ENCODE measurements at places on chromosomes 7 and 10. TPM values are rescaled to one million over a fixed set of nuclear protein-coding genes. Genes with fewer than 3 reads are reported as not detected.

RRP12 gene
- total RNA-seq, result 17.7 TPM

CTAGE8 gene
- total RNA-seq, result not detected

TMEM225B gene
- 2.2 TPM for total RNA-seq

ADAMTS14 gene
- not detected for total RNA-seq

OR6B1 gene
- not detected for total RNA-seq

OR2A5 gene
- not detected for total RNA-seq

SCART1 gene
- total RNA-seq, result 12.1 TPM

NEUROG3 gene
- total RNA-seq, result 2.8 TPM

NPVF gene
- not detected for total RNA-seq

BTBD16 gene
- total RNA-seq, result not detected

KAZALD1 gene
- 34.1 TPM for total RNA-seq

GRCh38 chr10:72336259-72337038, 18.3 kb downstream of the DNAJB12 start:
- DNase-seq, result no peak

DNA sequence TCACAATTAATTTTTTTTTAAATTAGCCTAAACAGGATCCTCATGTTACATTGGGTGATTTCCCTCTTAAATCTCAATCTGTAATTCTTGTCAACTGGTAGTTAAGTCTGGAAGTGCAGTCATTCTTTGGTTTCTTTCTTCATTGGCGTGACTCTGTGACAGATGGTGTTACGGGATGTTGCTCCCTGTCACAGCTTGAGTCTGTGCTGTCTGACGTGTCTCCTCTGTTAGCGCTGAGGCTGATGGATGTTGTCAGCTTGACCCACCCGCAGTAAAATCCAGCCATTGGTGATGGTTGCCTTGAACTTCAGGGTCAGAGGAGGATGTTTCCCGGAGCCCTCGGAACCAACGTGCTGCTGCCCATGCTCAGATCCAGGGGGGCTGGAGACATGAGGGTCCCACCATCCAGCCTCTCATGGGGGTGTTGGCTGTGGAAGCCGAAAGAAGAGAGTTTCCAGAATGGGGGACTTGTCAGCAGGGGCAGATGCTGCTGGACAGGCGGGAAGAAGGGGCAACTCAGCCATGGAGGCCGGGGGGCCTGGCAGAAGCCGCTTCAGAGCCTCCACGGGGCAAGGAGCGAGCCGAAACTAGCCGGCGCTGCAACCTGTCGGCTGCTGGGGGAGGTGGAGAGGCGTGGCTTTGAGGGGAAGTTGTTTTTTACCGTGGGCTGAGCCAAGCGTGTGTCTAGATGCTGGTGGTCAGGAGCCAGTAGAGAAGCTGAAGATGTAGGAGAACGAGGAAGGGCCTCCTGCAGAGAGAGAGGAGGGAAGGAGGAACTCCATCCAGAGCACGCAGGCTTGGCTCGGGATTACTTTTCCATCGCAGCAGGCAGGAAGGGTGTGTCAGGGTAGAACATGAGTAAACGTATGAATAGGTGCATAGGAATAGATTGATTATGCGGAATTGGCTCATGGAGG, 3.5 kb downstream of the SUN1 start:
- no peak for DNase-seq

DNA sequence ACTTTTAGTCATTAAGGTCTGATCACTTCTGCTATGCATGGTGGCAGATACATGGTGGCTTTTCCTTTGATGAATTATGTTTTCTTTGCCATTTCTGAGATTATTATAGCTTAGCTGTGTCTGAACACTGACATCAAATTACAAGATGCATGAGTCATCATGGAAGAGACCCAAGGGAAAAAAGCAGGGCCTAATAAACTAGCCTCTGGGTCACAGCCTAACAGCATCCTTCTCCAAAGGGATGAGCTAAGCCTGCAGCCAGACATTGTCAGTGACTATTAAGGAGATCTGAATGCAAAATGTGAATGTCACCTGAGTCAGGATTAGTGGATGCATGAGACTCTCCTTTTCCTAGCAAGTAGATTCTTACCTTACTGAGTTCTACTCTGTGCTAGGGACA, 19.1 kb upstream of the OGDHL start:
- no peak for DNase-seq

DNA sequence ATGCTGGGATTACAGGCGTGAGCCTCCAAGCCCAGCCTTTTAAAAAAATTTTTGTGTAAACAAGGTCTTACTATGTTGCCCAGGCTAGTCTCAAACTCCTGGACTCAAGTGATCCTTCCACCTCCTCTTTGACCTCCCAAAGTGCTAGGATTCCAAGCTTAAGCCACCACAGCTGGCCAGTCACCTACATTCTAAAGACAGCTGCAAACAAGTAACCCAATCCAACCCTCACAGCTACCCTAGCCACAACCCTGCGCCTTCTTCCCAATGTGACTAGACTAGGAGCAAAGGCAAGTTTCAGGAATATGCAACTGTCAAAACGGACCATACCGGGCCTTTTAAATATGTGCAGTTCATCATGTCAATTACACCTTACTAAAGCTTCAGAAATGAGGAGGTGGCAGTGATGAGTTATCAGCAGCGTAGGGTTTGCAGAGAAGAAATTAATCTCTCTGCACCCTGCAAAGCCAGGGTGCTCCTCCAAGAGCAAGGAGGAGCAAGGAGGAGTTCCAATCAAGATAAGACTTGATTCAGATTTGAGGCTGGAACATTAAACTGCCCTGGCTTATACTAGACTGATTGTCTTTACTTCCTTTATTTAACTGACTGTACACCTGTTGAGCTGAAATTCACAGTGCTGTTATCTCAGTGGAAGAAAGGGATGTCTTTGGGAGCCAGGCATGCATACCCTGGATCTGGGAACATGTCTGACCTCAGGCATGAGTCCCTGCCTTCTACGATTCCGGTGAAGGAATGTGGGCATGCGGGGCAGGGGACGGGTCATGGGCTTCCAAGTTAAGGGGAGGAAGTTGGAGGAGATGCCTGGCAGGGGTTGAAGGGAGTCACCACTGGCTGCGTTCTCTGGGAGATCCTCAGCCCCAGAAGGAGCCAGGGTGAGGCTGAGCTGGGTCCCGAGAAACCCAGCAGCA, 15.5 kb upstream of the TMEM120A start:
- no peak for DNase-seq

GRCh38 chr7:105325216-105325904, 63.4 kb downstream of the SRPK2 start:
- DNase-seq, result no peak

DNA sequence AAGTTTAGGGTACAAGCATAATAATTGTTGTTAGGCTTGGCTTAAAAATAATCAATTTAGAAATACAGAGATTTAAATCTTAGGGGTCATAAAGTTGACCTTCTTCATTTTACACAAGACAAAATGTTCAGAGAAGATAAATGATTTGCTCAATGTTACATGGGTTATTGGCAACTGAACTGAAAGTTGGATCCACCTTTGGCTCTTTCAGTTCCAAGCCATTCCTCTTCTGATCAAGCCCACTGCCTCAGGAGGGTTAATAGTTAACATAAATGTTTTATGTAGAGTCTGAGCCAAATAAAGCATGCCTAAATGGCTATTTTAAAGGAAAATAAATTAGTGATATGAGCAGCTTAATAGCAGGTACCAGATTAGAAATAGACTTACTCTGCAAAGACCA, 79.1 kb upstream of the RHOBTB1 start:
- no peak for DNase-seq

GRCh38 chr10:88975377-88975720, 15.2 kb upstream of the FAS start:
- DNase-seq, result no peak

DNA sequence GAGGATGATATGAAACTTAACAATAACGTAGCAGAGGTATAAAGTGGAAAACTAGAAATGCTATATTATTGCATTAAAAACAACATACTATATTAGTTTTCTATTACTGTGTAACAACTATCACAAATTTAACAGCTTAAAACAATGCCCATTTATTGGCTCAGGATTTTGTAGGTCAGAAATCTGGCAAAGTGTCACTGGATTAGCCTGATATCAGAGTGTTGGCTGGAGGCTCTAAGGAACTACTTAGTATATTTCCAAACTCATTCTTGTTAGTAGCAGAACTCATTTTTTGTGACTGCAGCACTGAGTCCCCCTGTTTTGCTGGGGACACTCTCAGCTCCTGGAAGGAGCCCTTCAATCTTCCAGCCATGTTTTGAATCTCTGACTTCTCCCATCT, 306.8 kb downstream of the ETV1 start:
- no peak for DNase-seq

DNA sequence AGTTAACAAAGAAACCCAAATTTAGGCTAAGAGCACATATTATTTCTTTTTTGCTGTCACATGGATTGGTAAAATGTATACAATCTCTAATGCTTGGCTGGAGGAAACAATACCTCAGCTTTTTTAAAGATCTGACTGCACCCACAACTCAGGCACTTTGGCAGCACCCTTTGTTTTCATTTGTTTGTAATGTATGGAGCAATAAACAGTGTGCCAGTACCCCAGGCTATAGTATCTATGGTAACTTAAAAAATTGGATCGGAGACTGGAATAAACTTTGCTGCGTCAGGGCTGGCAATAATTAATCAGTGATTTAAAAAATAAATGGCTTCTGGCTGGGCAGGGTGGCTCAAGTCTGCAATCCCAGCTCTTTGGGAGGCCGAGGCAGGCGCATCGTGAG, 27.2 kb downstream of the POLR1F start:
- DNase-seq, result no peak

- no peak for DNase-seq
Observed at GRCh38 chr7:134782121-134782623, 2.7 kb downstream of the CALD1 start.

GRCh38 chr10:119360181-119360921, 153.0 kb downstream of the GRK5 start:
- no peak for DNase-seq

GRCh38 chr7:24356718-24357386, 72.9 kb downstream of the NPY start:
- no peak for DNase-seq

DNA sequence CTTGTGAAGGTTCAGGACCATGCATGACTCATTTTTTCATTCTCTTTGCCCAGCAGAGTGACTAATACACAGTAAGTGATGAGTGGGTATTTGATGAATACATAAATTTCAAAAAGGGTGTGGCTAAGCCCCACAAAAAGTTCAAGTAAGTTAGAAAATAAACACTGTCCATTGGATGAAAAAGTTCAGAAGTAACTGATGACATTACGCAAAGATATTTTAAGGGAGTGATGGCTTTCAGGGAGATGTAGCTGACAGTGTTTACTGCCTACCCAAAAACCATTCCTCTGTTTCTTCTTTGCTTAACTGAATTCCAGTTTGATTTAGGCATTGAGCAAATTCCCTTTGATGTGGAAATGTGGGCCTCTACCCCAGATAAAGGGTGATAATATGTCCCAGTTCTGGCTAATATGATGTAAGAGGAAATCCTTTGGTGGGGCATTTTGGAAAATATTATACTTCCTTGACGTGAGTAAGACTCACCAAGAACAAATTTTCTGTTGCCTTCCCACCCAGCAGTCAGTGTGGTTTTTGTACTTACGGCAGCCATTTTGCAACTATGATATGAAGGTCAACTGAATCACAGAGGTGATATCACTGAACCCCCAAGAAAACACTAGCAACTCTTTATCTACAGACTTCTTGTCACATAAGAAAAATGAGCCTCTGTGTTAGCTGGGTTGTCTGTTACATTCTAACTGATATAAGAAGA, 29.0 kb upstream of the EBLN1 start:
- DNase-seq, result no peak

GRCh38 chr10:14612873-14613587, 161.7 kb downstream of the FAM107B start:
- no peak for DNase-seq

DNA sequence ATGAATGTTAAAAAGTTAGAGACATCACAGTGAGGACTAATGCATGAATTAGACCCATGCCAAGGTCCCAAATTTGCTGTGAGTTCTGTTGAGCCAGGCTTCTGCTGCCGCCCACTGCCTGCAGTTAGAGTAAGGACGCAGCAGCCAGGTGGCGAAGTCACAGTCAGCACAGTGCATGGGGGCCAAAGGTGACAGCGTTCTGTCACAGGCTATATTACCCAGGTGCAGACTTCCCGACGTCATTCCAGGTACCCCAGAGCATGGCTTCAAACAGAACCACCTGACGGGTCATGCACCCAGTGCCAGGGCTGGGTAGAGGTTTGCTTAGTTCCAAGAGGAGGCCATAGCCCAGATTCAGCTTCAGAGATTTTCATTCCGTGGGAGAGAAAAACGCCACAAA, 33.9 kb upstream of the HMX3 start:
- no peak for DNase-seq

DNA sequence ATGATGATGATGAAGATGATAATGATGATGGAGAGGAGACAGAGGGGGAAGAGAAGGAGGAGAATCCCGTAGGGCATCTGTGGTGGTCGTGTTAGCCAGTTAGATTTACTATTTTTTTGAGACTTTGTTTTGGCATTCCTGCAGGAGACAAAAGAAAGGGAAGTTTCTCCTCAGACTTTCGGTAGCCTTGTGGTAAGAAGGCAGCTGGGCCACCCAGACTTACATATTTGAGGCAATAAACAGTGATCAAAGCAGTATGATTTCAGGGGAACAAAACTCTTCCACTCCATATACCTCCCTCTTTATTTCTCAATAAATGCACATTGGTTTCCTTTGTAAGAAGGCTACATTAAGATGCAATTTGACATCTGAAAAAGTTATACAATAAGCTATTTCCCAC, 32.4 kb upstream of the BICC1 start:
- no peak for DNase-seq

GRCh38 chr7:1099637-1100036, 11.7 kb downstream of the GPER1 start:
- DNase-seq, result no peak

DNA sequence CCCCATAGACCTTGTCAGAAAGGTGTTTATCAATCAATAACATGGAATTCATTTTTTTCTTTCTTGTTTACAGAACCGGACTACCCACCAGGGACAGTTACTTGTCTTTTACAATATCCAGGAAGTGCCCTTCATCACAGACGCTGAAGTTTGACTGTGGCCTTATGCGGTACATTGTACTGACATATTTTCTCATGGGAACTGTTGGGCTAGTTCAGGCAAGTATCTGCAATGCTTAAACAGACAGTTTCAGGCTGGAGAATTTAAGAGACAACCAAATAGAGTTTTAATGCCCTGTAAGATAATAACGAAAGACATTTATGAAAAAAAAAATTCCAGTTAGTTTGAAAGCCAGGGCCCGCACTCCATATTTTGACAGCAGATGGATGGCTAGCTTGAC, 246.4 kb downstream of the GATA3 start:
- no peak for DNase-seq

- no peak for DNase-seq
Observed at GRCh38 chr10:132328738-132329137, 3.3 kb upstream of the LRRC27 start.

GRCh38 chr7:2018569-2019460, 213.9 kb downstream of the MAD1L1 start:
- DNase-seq, result no peak

GRCh38 chr7:117489430-117489829, 9.6 kb downstream of the CFTR start:
- DNase-seq, result no peak

- no peak for DNase-seq
Observed at GRCh38 chr7:70701477-70701876, 430.5 kb upstream of the GALNT17 start.

All from thoracic aorta (tissue), 2 donors.